ENCODE measurements at places on chromosomes 2 and 18. TPM values are rescaled to one million over a fixed set of nuclear protein-coding genes. Genes with fewer than 3 reads are reported as not detected.

WNT6 gene
- not detected for polyA plus RNA-seq

ADAM23 gene
- 10.3 TPM for polyA plus RNA-seq

NYAP2 gene
- polyA plus RNA-seq: not detected

LONRF2 gene
- polyA plus RNA-seq: 0.19 TPM

ALPG gene
- not detected for polyA plus RNA-seq

DSC1 gene
- not detected for polyA plus RNA-seq

SAG gene
- not detected for polyA plus RNA-seq

LYPD1 gene
- polyA plus RNA-seq: 66.2 TPM

NCKAP5 gene
- 2.7 TPM for polyA plus RNA-seq

NEU2 gene
- polyA plus RNA-seq: not detected

RAB3GAP1 gene
- 21.2 TPM for polyA plus RNA-seq

PRKAG3 gene
- polyA plus RNA-seq: not detected

GFPT1 gene
- 18.9 TPM for polyA plus RNA-seq

SERPINB4 gene
- polyA plus RNA-seq: not detected

FBXO15 gene
- polyA plus RNA-seq: 1.5 TPM

RIT2 gene
- polyA plus RNA-seq: not detected

SFTPB gene
- polyA plus RNA-seq: not detected

CPLX4 gene
- polyA plus RNA-seq: not detected

GCKR gene
- 0.55 TPM for polyA plus RNA-seq

MATN3 gene
- polyA plus RNA-seq: 2.2 TPM

IL37 gene
- polyA plus RNA-seq: 0.15 TPM

ACAA2 gene
- polyA plus RNA-seq: 24.4 TPM

DCAF17 gene
- 6.7 TPM for polyA plus RNA-seq

CYP27A1 gene
- polyA plus RNA-seq: 4.5 TPM

SLC16A14 gene
- 0.49 TPM for polyA plus RNA-seq

SERPINB8 gene
- polyA plus RNA-seq: 14.8 TPM

PRR30 gene
- polyA plus RNA-seq: not detected

TACR1 gene
- 0.06 TPM for polyA plus RNA-seq

ABCA12 gene
- polyA plus RNA-seq: not detected

OXER1 gene
- polyA plus RNA-seq: not detected

AQP12A gene
- not detected for polyA plus RNA-seq

TFCP2L1 gene
- not detected for polyA plus RNA-seq

MAL gene
- polyA plus RNA-seq: not detected

LGALSL gene
- 0.86 TPM for polyA plus RNA-seq

AGXT gene
- not detected for polyA plus RNA-seq

CFAP65 gene
- not detected for polyA plus RNA-seq

CD207 gene
- not detected for polyA plus RNA-seq

FANCL gene
- polyA plus RNA-seq: 12.7 TPM

Data from IMR-90 (cell line).